Stimulated activated CD8-positive, alpha-beta memory T cell treated with anti-CD3 and anti-CD28 coated beads, Interleukin-2, amount 100 ng/mL, for 48 hours (primary cell): ENCODE measurements at places on chromosomes 2 and 18.
A peak's percentile ranks its signal among the peaks of the same experiment; 100 is the strongest.

GRCh38 chr2:67917332-67918054, 145.3 kb downstream of the C1D start:
- no peak for DNase-seq

- DNase-seq, result no peak
Observed at GRCh38 chr2:230798769-230799399, 65.9 kb upstream of the ITM2C start.

DNA sequence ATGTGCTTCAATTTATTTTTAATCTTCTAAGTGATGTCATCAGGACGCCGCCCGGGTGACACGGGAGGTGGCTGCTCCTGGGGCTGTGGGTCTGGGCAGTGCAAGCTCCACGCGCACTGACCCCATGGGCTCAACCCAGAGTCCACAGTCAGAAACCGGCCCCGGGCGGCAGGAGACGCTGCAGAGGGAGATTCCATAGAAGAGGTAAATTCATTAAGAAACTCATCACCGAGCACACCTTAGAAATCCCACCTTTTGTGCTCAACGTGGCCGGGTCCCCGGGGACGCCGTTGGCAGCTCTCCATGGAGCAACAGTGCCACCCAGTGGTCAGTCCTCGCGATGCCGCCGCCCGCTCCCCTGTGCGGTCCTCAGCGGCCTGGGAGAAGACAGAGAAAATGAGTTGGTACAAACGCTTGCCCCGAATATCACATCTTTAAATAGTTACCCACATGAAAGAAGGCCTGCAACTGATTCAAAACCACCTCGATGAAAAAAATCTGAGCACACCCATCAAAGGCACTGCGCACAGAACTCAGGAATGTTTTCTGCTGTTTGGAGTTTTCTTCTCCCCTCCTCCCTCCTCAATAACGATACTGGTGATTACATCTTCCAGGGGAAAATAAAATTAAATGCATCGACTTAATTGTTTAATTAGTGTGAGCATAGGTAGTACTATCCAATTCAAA, 92.6 kb downstream of the CMPK2 start:
- peak; percentile 60 for DNase-seq

GRCh38 chr2:168470320-168471162, 14.5 kb downstream of the CERS6 start:
- no peak for DNase-seq

DNA sequence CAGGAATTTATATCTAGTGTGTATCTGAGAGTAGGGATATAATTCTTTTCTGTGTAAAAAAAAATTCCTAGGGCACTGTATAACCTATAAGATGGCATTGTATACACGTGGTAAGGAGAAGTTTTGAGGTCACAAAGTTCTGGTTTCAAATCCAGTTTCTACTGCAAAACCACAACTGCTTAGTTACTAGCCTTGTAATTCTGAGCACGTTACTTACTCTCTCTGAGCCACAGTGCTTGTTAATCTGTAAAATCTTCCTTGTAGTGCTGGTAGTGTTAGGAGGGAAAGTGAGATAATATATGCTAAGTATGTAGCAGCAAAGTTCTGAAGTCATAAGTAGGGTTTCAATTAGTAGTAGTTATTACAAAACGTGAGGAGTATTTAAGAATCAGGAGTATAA, 175.4 kb downstream of the SATB2 start:
- no peak for DNase-seq

DNA sequence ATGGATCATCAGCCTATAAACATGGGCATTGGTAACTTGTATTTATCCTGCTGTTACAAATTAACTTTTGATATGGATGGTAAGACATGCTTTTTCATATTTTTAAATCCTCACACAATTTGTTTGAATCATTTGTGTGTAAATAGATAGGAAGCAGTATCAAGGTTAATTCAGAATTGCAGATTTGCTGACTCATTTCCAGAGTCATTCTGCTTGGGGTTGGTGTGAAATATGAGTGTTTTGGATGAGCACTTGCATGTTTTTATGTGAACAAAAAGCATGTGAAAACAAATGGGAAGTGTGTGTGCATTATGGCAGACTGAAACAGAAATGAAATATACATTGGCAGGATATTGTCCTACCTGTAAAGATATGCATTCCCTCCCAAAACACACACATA, 11.8 kb downstream of the CCDC85A start:
- no peak for DNase-seq

DNA sequence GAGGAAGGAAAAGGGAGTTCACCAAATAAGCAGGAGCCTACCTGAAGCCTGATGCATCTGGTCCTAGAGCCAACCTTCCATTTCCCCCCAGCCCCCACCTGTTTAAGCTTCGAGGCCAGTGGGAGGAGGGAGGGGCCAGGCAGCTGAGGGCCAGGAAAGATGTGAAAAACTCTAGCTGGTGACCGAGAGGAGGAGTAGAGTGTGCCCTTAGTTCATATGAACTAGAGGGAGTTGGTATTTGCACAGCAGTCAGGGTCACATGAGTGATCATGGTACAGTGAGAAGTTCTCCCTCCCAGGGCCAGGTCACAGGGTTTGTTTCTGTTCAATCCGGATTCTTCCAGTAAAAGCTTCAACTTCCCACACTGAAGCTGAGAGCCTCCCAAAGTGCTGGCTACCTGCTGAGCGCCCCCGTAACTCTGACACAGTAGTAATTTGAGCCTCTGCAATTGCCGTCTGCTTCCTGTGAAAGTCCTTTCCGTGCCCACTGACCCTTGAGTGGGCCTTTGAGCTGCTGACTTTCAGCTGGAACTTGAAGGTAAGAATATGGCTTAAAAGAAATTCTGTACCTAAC, at the start of gene SULT1C2:
Gene SULT1C2, plus strand, starts transcription at position 362 of the 573 bp plus-strand sequence. CDS start 4,773 bp downstream, outside the sequence.
- DNase-seq, result no peak

DNA sequence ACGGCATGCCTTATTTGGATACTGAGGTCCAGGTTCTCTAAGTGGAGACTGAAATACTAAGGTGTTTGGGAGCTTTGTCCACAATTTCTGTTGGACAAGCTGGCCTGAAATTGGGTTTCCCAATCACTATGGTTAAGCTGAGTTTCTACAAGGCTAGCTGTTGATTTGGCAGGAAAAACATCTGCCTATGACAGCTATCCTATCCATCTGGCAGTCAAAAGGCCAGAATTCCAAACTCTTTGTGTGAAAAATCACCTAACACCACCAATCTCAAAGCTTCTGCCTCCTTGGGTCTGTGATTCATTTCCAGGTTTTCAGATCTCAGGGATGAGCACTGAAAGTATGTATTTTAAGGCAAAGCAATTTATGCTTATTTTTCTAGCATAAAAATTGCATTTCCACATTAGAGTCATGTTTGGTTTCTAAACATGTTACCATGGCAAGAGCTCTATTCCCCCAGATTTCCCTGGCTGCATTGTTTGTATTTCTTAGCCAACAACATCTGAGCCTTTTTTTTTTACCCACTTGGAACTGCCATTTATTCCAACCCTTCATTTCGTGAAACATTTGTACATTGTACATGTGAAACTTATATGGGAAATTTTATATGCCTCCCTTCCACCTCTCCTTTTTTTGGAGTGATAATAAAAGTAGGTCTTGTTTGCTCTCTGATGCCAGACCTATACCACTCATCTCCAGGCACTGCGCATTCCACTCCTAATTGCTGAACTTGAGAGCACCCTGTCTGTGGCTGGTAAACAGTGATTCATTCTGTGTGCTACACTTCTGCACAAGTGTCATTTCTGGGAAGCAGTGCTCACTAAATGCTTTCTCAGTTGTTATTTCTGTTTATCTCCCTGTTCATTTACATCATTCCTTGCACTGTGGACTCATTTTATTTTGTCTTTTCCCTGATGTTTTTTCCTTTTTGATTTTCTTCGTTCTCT, 15.9 kb upstream of the CCDC85A start:
- DNase-seq, result no peak

DNA sequence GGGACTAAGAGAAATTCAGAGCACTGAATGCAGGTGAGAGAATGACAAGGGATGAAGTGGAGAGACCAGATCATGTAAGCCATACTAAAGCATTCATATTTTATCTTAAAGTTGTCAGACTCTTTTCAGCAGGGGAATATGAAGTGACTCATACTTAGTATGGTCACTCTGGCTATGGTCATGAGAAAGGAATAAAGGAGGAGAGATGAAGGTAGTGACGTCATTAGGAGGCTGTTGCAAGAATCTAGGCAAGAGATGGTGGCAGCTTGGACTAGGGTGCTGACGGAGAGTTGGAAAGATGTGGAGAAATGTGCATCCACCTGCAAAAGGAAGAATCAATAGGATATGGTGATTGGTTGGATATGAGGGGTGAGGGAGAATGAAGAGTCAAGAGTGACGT, 203.2 kb upstream of the ACVR2A start:
- DNase-seq, result no peak

GRCh38 chr2:51441786-51442185, 409.9 kb upstream of the NRXN1 start:
- no peak for DNase-seq

DNA sequence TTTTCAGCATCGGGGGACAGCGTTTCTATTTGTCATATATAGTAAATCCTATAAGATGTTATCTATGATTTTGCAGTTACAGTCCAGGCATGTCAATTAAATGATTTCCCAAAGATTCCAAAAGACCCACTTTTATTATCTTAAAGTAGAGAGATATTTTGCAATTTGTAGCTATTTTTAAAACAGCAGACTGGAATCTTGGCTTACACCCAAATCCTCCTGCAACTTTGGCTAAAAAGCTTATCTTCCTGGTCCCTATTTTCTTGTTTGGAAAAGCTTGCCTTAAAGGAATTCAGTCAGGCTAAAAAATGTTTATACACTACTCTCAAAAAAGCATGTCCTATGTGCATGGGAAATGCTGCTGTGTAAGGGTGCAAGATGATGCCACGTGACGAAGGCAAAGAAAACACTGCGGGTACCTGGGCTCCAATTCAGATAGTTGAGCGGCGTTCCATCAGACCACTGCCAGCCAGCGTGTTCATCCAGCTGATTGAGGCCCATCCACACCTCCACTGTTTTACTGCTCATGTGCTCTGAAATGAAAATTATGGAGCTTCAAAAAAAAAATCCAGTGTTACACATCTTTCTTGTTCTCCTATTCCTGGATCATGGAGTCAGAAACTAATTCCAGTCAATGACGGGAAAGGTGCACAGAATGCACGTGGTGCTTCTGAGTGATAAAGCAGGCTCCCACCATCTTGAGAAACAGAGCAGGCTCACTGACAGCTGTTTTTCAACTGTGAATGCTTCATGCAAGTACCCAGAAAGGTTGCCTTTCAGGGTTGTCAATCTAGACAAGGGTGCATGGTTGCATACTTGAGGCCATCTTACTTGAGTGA, 33.8 kb downstream of the PLA2R1 start:
- DNase-seq, result no peak

DNA sequence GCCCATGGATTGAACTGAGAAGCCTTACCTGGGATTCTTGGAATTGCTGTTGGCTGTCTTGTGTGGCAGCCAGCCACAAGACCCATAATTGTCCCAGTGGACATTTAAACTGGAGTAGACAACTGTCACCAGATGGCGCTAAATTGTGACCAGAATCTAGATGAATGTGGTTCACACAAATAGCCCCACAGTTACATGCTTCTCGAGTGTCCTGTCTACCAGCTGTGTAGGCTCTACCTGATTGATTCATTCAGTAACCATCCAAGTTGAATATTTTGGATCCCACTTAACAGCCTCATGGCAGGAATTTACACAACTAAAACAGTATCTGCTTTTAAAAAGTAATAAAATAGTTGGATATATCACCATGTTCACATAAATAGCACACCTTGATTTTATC, 73.2 kb downstream of the MAP4K4 start:
- DNase-seq, result no peak

DNA sequence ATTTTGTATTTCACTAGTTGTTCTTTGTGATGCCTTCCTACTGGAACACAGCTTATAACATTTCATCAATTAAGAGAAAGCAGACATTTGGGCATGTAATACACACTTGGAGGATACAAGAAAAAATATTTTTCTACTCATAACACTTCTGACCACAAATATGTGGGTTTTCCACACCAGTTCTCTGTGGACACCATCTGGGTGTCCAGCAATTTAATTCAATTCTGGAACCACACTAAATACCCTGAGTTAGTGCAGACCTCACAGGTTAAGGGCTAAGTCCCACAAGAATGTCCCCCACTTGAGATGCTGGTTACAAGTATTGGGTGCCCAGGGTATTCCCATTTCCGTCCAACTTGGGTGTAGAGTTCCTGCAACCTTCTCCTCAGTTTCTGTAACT, 91.1 kb upstream of the SKOR2 start:
- DNase-seq, result no peak

GRCh38 chr18:335733-336132, 67.9 kb upstream of the THOC1 start:
- DNase-seq, result no peak

GRCh38 chr2:195322324-195322723, 334.7 kb upstream of the SLC39A10 start:
- no peak for DNase-seq

DNA sequence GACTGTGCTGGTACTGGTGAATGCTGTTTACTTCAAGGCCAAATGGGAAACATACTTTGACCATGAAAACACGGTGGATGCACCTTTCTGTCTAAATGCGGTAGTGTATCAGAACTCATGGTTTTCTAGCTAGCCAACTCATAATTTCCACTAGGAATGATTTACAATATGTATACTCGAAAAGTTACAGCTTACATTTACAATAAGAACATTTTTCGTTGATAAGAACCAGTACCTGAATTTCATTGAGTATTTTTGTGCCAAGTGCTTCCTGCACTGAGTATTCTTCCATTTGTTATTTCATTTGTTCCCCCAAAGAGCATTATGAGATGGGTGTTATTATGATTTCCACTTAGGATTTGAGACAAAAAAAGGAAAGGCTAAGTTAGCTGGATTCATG, 21.9 kb downstream of the SERPINB12 start:
- no peak for DNase-seq

DNA sequence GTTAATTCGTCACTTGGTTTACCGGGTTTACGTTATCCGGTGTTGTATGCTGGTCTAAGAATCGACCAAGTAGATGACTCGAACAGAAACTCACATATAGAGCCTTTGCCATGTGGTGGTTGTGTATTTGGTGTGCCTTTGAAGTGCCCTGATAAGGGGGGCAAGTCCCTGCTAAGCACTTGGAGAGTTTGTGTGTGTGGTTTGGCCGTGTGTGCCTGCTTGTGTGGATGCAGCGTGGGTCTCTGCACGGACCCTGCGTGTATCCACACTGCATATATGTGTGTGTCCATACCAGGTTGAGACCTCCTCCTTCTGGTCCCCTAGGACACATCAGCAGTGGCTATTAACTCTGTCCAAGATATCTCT, 2.4 kb upstream of the CELF4 start:
- DNase-seq, result no peak

GRCh38 chr2:53609551-53609950, 158.1 kb upstream of the CHAC2 start:
- no peak for DNase-seq

DNA sequence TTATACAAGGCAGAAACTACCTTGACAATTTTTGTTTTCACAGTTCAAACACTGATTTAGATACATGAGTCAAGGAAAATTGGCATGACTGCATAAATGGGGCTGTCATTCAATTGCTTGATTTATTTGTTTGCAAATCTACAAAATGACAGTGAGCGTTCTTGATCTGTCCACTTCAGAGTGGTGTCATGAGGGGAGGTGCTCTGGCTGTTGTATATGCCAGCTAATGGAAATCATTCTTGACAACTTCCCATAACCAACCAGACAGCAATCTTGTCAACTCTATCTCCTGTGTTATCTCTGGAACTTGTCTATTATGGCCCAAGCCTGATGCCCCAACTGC, 120.6 kb upstream of the UGP2 start:
- DNase-seq, result no peak

- no peak for DNase-seq
Observed at GRCh38 chr18:63244607-63245006, 75.0 kb downstream of the BCL2 start.

- DNase-seq, result no peak
Observed at GRCh38 chr2:192413812-192414681, 219.3 kb upstream of the TMEFF2 start.
